Vagina (tissue), 2 donors: ENCODE measurements at places on chromosomes 7 and 10. TPM values are rescaled to one million over a fixed set of nuclear protein-coding genes. Genes with fewer than 3 reads are reported as not detected.

INHBA gene
- total RNA-seq = 2.2 TPM

- DNase-seq = no peak
Measured at GRCh38 chr7:85010306-85010705, 176.6 kb downstream of the SEMA3D start.

DNA sequence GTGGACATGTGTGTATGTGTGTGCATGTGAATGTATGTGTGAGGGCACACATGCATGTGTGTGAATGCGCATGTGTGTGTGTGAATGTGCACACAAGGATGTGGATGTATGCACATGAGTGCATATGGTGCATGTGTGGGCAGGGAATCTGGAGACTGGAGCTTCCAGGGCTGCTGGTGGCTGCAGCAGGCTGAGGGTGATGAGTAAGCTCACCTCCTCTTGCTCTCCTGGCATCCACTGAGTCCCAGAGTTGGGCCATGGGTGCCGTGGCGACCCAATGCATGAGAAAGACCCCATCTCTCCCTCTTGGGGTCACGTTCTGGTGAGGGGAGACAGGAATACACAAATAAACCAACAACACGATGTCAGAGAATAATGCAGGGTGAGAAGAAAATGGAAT, 33.3 kb upstream of the COL13A1 start:
- no peak for DNase-seq

GRCh38 chr7:29229066-29229465, 34.5 kb downstream of the CHN2 start:
- DNase-seq = no peak

GRCh38 chr10:132458586-132459300, 61.7 kb downstream of the PWWP2B start:
- no peak for DNase-seq

FAM180A gene
- 7.1 TPM for total RNA-seq
